Tibial nerve (tissue), 4 donors: ENCODE measurements at places on chromosomes 7 and 10. TPM values are rescaled to one million over a fixed set of nuclear protein-coding genes. Genes with fewer than 3 reads are reported as not detected.

SHTN1 gene
- 9.2 TPM for total RNA-seq

- DNase-seq: no peak
Measured at GRCh38 chr7:46630031-46630430, 709.0 kb upstream of the IGFBP3 start.

DNA sequence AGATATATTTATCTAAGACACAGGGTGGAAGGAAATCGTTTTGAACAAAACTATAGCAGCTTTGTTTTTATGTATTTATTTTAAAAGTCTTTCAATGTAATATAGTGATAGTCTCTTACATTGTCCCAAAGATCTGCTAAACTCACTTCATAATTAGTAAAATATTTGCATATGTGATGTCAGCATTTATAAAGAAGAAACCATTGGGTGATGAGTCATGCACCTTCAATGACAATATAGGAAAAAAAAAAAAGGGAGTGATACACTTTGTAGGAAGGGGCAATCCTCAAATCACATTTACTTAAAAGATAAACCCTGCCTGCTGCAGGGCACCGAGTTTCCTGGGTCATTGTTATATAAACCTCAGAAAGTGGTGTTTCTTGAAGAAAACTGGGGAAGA, 112.4 kb upstream of the SEMA3C start:
- DNase-seq: no peak

- no peak for DNase-seq
Measured at GRCh38 chr7:106206826-106207541, 77.8 kb downstream of the NAMPT start.

DNA sequence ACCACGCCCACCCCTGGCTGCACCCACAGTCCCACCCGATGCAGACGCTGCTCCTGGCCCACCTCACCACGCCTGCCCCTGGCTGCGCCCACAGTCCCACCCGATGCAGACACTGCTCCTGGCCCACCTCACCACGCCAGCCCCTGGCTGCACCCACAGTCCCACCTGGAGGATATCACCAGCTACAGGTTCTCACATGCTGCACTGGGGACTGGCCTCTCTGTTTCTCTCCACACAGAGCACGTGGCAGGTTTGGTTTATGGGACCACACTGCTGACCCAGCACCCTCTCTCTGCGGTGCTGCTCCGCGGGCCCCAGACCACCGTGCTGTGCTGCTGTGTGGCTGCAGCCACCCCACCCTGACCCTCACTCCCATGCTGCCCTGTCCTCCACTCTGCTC, 120.9 kb downstream of the VIPR2 start:
- DNase-seq: no peak

- no peak for DNase-seq
Measured at GRCh38 chr10:28295336-28295735, 7.5 kb downstream of the MPP7 start.

SERPINE1 gene
- total RNA-seq: 3.3 TPM

DNA sequence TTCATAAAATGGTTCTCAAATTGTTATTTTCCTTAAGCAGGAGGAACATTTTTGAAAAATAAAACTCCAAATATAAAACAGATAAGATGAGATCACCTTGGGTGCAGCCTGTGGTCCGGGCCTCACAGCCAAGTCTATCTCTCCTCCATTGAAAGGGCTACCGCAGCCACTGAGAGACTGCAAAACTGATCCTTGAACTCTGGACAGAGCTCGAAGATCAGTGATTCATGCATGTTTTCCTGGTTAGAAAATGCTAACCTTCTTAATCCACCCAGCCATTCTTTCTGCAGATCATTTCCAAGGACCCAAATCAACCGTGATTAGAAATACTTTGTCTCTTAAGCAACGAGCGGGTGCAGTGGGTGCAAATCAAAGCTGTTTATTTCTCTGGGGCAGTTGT, 378.8 kb downstream of the PLXDC2 start:
- no peak for DNase-seq

GRCh38 chr7:5237286-5237685, 45.5 kb upstream of the SLC29A4 start:
- peak; percentile 69 for DNase-seq

HGF gene
- 6.6 TPM for total RNA-seq

DNA sequence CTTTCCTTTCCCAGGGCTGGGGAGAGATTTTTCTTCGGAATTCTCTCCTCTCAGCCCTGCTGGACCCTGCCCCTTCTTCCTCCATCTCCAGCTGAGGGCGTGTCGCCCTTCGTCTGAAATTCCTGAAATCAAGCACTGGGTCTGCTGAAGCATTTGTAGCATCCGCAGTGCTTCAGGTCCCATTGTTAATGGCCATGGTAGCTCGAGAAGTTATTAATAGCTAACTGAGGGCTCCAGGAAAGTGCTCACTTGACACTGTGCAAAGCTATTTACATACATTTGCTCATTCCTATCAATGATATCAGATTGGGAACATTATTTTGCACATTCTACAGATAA, 515 bp downstream of the FAM149B1 start:
- no peak for DNase-seq

ZNF277 gene
- 17.7 TPM for total RNA-seq

ASB10 gene
- not detected for total RNA-seq

GRCh38 chr10:68132391-68132790, 23.1 kb downstream of the MYPN start:
- no peak for DNase-seq

SLC26A5 gene
- 0.20 TPM for total RNA-seq

PILRA gene
- total RNA-seq: 14.4 TPM

GIMAP1 gene
- total RNA-seq: 4.0 TPM

DNA sequence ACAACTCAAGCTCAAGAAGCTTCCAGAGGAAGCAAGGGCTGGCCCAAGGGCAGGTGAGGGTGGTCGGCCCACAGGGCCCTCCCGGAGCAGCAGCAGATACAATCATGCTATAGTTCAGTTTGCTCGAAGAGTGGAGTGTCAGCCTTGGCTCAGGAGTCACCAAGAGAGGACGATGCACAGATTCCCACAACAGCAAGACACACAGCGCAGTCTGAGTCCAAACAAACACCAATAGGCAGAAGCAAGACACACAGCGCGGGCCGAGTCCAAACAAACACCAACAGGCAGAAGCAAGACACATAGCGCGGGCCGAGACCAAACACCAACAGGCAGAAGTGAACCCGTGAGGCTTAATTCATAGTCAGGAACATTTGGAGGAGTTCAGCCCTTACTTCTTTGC, 138.4 kb downstream of the PTPRN2 start:
- no peak for DNase-seq

DNA sequence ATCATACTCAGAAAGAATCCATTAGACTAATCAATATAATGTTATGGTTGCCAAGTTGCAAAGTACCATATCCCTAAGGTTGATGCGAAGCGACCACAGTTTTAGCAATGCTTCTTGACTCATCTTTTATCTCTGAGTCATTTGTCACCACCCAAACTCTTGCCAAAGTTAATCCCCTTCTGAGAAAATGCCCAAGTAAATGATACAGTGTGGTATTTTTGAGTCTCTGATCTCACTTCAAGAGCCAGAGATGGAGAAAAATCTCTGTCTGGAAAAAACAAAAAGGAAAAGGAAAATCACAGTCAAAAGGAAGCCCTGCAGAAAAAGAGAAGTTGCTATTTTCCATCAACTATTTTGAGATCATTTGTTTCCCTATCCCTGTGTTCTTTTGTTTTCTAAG, 26.7 kb upstream of the OTUD1 start:
- DNase-seq: no peak

DNA sequence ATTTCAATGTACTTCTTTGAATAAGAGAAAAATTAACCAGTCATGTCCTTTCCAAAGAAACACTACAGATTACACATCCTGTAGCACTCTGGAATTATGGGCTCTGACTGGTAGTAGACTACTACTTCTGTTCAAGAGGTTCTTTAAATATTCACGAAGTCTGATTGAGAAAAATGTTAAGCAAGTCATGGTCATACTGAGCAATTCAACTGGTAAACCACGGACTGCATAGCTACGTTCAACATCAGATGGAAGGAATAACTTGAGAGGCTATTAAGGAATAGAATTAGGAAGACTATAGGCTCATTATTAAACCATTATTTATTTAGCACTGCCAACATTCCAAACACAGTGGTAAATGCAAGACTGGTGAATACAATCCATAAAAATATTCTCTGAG, 160.8 kb downstream of the IMMP2L start:
- no peak for DNase-seq

CALML5 gene
- not detected for total RNA-seq

DNA sequence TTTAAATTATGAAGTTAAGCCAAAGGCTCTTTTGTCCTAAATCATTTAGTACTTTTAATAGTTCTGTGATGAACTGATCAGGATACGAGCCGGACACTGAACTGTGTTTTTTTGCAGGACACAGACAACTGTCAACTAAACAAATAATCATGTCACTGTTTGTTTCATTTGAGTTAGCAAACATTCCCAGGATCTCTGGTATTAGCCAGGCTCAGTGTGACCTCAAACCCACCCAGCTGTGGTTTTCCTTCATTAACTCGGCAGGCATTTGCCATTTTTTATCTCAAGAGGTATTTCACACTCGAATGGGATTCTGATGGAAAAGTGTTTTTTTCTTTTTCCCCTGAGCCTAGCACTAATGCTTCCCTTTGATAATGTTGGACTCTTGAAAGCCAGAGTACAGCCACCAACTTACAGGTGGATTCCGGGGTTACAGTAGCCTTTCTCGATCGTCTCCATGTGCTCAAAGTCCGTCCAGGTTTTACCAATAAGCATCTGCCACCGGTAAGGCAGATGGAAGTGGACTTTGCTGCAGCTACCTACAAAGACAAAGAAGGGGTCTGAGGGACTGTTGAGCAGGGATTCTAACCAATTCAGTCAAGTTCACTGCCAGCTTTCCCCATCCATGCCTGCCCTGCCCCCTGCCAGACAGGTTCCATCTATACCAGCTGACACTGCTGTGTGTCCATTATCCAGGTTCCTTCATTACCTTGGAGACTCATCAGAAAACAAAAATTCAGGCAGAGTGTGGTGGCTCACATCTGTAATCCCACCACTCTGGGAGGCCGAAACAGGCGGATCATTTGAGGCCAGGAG, 33.4 kb downstream of the ZC3HAV1 start:
- DNase-seq: no peak

STEAP1B gene
- total RNA-seq: 4.2 TPM

OR9A2 gene
- not detected for total RNA-seq

DNA sequence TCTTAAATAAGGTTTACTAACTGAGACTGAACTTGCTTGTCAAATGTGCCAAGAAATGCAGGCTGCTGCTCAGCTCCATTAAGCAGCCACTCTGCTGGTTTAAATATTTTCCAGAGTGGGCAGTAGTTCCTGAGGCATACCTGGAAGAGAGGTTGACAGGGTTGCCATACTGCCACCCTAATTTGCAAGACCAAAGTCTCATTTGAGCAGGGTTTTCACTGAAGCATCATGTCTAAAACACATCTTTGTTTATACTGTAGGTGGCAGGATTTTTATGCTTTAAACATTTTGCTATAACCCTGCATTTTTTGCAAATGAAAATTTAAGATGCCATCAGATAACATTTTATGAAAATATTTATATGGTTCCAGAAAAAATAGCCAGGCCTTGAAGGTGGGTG, 618.0 kb upstream of the LRRTM3 start:
- DNase-seq: no peak

DNA sequence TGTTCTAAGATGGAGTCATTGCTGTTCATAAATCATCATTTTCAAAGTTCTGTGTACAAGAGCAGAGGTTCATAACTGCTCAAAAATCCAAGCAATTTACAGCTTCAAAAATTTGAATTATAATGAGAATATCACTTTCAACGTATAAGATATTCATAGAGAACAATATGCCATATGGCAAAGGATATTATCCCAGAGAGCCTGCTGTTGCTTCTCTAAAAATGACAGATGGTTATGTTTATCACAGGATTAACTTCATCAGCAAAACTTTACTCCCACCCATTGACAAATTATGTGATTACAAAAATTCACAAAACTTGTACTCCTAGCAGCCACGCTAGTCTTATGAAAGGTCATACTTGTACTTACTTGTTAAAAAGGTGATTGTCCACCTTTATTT, 105.1 kb downstream of the PIP4K2A start:
- no peak for DNase-seq

GRCh38 chr7:44615793-44616192, 9.4 kb downstream of the OGDH start:
- no peak for DNase-seq

TASOR2 gene
- total RNA-seq: 82.9 TPM

GRCh38 chr7:57384380-57384779, 65.6 kb upstream of the ZNF716 start:
- DNase-seq: no peak

AGR3 gene
- total RNA-seq: not detected

GRCh38 chr7:26439521-26440232, 148.0 kb downstream of the SNX10 start:
- no peak for DNase-seq

GRCh38 chr10:3400348-3400747, 227.8 kb upstream of the PITRM1 start:
- DNase-seq: no peak

FFAR4 gene
- 1.0 TPM for total RNA-seq

- DNase-seq: no peak
Measured at GRCh38 chr7:38025815-38026214, 105.4 kb downstream of the EPDR1 start.

GRCh38 chr7:147279514-147279913, 1162.9 kb downstream of the CNTNAP2 start:
- DNase-seq: no peak

GRCh38 chr7:135184254-135184841, 13.8 kb upstream of the CYREN start:
- DNase-seq: no peak

DNA sequence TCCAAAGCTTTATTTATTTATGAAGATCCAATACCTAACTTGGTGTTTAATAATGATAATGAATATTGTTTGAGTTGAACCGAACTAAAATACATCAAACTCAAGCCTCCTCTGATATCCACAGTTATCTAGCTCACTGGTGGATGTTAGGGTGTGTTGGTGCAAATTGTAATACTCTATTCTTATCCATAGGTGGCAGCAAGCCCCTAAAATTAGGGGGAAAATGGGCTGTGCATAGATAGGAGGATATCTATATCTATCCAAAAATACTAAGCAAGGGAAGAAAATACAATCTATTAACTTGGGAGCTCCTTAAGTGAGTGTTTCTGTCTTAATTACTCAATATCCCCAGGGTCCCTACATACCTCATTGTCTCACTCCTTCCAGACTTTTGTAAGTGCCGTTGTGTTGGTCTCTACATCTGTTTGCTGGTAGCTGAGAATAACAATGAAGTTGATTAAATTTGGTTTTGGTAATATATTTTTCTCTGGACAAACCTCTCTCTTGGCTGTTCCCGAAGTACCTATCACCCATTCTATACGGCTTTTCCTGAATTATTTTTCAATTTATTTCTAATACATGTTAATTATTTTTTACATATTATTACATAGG, 55.0 kb upstream of the VWDE start:
- no peak for DNase-seq

GRCh38 chr7:43689115-43689514, 40.2 kb downstream of the COA1 start:
- DNase-seq: no peak

DNA sequence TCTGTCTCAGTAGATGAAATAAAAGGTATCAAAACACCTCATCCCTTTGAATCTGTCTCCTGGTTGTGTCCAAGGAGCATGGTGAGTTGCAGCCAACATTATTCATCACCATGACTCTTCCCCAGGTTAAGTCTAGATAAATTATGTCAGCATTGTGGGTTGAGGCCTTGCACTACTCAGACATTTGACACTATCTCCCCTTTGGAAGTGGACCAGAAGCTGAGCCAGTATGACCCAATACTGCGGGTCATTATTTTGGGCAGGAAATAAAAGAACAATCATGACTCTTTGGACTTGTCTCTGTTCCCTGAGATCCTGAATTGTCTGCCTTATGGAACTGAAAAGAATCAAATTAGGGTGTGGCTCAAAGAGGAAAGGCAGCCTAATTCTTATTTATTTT, 168.2 kb upstream of the FAM171A1 start:
- no peak for DNase-seq

GRCh38 chr10:87053111-87053510, 33.0 kb downstream of the FAM25A start:
- DNase-seq: peak; percentile 13
